ENCODE measurements at places on chromosomes 16 and 17. TPM values are rescaled to one million over a fixed set of nuclear protein-coding genes. Genes with fewer than 3 reads are reported as not detected.
A peak's percentile ranks its signal among the peaks of the same experiment; 100 is the strongest.

- DNase-seq, result peak; percentile 9
Observed at GRCh38 chr17:40697297-40697696, 6.3 kb downstream of the KRT24 start.

DNA sequence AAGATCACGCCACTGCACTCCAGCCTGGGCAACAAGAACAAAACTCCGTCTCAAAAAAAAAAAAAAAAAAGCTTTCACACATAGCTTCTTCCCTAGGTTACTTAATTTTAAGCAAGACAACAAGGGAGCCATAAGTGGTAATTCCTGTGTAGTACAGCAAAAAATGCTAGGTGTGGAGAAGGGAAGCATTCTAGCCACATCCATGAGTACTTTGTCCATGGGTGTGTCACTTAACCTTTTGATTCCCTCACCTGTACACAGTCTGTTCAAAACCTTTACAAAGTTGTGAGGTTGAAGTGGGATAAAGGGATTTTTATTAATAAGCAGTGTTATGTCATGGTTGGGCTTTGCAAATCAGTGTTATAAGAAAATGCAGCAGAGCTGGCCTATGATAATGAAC is 4.5 kb downstream of the NME2 start:
- no peak for DNase-seq

DNA sequence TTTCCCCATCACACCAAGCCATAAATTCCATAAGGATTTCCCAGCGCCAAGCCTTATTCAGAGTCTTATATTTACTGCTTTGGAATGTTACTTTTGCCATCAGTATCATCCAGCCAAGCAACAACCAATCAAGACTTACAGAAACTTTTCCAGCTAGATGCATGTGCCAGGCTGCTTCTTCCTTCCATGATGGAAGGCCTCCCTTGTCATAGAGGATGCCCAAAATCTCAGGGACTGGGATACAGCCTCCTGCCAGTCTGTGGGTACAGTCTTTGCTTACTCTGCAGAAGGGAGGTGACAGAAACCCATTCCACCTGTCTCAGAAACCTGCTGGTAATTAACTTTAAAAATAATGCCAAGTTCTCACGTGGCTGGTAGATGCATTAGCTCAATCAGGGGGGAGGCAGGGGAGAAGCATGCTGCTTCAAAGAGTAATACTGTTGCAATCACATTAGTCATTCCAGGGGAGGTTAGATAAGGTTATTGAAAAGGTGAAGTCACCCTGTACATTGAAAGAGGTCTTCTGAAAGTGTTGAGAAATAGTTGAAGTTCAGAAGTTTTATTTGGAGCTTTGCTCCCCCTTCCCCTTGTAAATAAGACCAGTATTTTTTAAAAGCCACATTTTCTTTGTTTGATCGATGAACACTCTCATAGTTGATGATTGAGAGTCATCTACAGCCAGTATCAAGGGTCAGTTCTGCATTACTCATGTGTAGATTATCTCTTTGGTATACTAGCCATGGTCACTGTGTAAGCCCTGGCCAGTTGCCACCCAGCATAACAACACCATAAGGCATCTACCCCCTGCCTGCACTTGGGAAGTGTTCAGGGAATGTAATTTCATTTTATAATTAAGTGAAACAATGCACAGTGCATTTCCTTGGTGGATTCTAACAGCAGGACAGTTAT is 22.2 kb downstream of the HLF start:
- peak; percentile 88 for DNase-seq

- no peak for DNase-seq
Observed at GRCh38 chr17:1362065-1362848, 37.8 kb downstream of the YWHAE start.

DNA sequence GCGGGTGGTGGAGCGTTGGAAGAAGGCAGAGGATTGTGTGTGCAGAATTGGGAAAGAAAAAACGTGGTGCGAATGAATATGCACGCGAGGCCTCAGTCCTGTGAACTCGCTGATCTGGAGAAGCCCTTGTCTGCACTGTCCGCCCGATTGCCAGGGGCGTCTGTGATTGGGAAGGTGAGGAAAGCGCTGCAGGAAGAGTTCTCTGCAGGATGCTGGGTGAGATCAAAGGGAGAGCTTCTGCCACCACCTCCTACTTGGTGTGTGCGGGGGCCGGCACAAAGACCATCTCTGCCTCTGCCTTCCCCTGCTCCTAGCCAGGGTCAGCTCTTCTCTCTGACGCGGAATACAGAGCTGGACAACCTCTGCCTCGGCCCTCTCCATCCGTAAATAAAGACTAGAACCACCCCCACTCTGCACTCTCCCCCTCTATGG is 841 bp upstream of the RAB5C start:
- peak; percentile 6 for DNase-seq

DNA sequence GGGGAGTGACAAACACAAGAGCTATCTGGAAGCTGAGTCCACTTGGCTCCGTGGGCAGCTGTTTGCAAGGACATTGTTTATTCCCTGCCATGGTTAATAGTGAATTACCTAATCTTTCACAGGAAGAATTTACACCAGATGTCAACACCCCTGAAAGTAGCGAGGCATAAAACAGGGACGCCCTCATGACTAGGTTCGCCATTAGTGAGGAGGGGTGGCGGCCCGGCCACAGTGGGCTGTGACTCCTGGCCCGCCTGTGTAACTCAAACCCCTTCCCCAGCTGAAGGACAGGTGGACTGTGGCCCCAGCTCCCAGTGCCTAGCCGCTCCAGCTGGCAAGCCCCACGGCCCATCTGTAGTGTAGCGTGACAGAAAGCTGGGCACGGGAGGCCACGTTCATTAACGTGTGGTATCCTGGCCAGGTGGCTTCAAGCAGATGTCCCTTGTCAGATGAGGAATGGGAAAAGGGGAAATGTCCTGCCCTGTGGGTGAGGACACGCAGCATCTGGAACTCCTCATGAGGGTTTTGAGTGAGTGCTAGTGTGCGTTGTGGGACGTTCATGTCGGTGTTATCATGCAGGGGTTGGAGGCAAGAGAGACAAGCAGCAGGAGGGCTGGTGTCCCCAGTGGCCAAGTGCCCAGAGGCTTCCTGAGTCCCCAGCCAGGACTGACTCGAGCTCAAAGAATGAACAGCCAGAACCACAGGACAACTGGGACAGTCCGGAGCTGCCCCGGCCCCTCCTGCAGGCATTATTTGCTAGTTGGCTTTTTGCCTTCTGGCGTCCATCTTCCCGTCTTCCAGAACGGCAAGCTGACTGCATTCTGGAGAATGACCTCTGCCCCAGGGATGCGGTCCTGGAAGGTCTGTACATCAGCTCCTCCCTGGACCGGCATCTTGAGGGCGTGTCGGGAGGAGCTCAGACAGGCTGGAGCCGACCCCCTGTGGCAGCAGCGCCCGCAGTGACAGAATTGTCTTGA is 19.2 kb downstream of the KDM8 start:
- DNase-seq, result peak; percentile 14

DNA sequence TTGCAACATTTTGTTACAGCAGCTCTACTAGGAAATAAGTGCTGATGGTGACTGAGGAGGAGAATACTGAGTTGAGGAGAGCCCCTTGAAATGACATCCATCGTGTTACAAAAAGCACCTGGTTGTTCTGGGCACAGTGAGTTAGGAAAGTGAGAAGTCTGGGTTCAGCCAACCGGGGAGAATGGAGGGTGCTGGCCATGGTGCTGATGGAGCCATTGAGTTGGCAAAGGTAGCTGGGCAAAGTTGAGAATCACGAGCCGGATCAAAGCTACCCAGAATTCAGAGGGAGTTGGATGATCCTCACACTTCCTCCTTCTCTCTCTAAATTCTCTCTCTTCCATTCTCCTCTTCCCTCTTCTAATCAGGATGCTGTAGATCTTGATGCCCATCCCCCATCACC is 35.0 kb upstream of the ASIC2 start:
- no peak for DNase-seq

GRCh38 chr17:50903604-50904517 is 37.7 kb upstream of the TOB1 start:
- DNase-seq, result no peak

GRCh38 chr17:57946798-57947358 is 8.3 kb downstream of the CUEDC1 start:
- DNase-seq, result no peak

GRCh38 chr17:18324140-18325050 is 9.3 kb downstream of the SMCR8 start:
- DNase-seq, result peak; percentile 71

DNA sequence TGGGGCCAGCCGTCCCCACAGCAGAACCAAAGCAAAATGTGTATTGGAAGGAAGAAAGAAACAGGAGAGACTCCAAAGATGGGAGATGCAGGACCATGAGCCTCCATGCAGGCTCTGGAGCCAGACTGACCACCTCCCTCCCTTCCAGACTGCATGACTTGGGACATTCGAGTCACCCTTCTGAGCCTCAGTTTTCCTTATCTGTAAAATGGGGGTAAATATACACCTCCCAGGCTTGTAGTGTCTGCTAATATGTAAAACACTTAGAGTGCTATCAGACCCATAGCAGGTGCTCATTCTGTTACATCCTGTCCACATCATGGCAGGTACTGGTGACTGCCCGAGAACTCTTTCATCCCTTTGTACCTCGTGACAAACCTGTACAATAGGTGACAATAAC is 370.8 kb downstream of the SNX29 start:
- DNase-seq, result no peak

GRCh38 chr16:66315210-66315825 is 51.2 kb upstream of the CDH5 start:
- DNase-seq, result peak; percentile 76

GRCh38 chr17:72145562-72145961 is 24.7 kb downstream of the SOX9 start:
- DNase-seq, result no peak

- DNase-seq, result no peak
Observed at GRCh38 chr16:769184-769784, 8.8 kb downstream of the MSLN start.

DNA sequence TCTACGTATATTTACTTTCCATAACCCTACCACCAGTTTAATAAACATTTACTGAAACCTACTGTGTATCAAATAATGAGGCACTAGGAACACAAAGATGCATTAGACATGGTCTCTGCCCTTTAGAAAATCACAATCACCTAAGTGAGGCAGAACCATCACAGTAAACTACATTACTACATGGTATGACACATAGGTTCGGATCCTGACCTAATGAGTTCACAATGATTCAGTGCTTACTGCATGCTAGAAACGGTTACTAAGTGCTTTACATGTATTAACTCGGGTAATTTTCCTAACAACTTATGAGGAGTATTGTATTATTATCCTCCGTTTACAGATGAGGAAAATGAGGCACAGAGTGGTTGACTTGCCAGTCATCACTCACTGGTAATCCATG is 5.2 kb upstream of the SYNRG start:
- no peak for DNase-seq

DNA sequence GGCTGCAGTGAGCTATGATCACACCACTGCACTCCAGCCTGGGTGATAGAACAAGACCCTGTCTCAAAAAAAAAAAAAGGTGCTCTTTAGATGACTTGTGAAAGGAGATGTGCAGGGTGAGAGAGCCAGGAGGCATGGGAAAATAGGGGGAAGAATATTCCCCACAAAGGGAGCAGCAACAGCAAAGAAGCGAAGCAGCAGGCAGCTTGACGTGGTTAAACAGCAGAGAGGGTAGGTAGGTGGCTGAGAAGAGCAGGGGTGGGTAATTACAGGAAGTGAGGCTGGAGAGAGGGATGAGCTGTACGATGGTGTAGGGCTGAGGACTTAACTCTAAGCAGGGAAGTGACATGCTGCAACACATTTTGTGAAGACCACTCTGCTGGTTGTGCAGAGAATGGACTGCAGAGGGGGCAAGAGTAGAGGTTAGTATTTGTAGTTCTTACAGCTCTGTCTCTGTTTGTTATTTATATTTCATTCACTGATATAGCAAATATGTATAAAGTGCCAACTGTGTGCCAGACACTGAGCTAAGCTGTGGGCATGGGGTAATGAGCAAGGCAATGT is 1.6 kb downstream of the HEATR3 start:
- DNase-seq, result peak; percentile 57

- no peak for DNase-seq
Observed at GRCh38 chr17:30241051-30241450, 5.6 kb upstream of the SLC6A4 start.

GRCh38 chr16:80116711-80117110 is 424.1 kb upstream of the DYNLRB2 start:
- DNase-seq, result no peak

GRCh38 chr16:84607694-84608093 is 10.2 kb downstream of the COTL1 start:
- no peak for DNase-seq

DNA sequence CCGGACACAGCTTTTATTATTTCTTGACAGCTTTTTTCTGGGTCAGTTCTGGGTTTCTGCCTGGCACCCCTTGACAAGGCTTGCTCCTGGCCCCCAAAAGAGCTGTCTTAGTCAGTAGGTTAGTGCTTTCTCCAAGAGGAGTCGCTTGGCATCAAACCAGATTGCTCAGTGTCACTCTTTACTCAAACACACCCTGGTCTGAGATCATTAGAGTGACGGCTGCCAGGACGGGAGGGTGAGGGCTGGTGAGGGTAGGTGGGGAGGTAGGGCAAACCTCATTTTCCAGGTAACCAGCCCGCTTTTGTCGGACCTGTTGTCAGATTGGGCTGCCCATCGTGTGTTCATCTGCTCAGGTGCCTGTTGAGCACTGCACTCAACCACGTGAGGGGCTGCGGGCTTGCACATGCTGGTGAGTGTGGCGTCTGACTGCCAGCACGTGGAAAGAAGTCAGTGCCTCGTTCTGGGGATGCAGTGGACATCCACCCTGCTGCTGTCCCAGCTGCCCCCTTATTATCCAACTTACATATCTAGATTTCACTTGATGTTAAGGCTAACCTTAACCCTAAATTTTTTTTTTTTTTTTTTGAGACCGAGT is 12.4 kb downstream of the TMEM94 start:
- no peak for DNase-seq

KCNG4 gene
- polyA plus RNA-seq, result not detected

TMEM235 gene
- 9.8 TPM for polyA plus RNA-seq

GPRC5B gene
- polyA plus RNA-seq, result 351 TPM

BEAN1 gene
- 6.1 TPM for polyA plus RNA-seq

AGRP gene
- 0.49 TPM for polyA plus RNA-seq

Data from brain (organoid and tissue), 16 donors.